Tongue (tissue), 3 donors: ENCODE measurements at places on chromosomes 3 and 15.

- DNase-seq: no peak
These were observed 95.7 kb downstream of the HHLA2 start for GRCh38 chr3:108391917-108392593.

- peak; percentile 7 for DNase-seq
These were observed 93.2 kb upstream of the AGTR1 start for GRCh38 chr3:148604270-148605085.

GRCh38 chr15:88400591-88401250, 66.5 kb downstream of the MRPL46 start:
- peak; percentile 16 for DNase-seq

DNA sequence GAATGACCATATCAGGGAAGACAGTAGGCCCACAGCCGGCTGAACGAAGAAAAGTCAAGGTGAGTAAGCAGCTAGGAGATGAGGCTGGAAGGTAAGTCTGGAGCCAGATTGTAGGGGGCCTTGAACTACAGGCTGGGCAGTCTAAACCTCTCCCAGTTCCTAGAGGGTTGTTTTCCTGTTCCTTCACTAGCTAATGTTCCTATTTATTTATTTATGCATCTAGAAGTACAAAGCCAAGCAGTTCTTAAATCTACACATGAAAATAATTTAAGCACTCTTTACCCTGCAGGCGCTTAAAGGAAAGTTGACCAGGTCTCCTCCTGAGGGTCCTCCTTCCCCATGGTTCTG, 3.7 kb downstream of the ACAA1 start:
- no peak for DNase-seq

DNA sequence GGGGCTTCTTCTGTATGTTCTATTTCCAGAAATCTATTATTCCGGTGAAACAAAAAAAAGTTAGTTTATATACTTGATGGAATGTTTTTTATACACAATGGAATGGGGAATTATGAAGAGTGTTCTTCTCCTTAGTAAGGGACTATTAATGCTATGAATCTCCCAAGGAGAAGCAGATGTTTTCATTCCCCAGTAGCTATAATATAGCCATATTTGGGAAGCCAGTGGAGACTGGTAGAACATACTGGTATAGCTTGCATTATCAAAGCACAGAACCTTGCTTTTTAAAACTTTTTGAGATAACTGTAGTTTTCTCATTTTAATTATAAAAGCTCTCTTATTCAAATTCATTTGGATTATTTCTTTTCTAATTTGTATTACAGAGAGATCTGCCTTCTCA, 38.3 kb downstream of the ADGRG7 start:
- no peak for DNase-seq

- no peak for DNase-seq
These were observed 61.6 kb upstream of the RYK start for GRCh38 chr3:134312072-134312872.

GRCh38 chr3:141485641-141486495, 959 bp upstream of the RASA2 start:
- peak; percentile 12 for DNase-seq

GRCh38 chr15:29130951-29131839, 138.4 kb downstream of the NSMCE3 start:
- no peak for DNase-seq

- DNase-seq: peak; percentile 87
These were observed 195.3 kb upstream of the LYSMD4 start for GRCh38 chr15:99928429-99928981.

DNA sequence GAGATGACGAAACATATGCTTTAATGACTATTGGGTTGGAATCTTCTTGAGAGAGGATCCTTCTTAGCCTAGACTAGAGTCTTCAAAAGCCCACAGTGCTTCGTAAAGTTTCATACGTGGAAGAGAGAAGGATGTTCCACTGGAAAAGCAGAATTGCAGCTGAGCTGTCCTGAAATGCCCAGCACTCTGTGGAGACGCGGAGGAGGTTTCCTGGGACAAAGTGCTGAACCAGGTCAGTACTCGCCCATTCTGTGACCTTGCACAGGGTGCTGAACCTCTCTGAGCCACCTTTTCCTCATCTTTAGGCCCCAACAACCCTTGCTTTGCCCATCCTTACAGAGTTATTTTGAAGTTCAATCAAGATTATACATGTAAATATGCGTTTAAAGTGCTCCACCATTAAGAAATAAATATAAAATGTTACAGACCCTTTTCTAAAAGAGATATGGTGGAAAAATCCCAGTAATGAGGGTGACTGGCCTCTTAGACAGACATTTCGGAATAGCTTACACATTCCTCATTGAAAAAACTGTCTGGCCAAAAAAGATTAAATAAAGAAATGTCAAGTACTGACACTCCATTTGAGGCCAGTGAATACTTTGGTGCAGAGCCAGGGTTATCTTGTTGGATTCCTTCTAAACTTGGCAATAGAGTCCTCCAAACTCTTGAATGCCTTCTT, 4.2 kb upstream of the MAGEF1 start:
- no peak for DNase-seq

GRCh38 chr15:81256916-81257315, 60.2 kb downstream of the IL16 start:
- DNase-seq: peak; percentile 68

GRCh38 chr3:50436114-50436674, 67.2 kb downstream of the CACNA2D2 start:
- peak; percentile 77 for DNase-seq

- peak; percentile 55 for DNase-seq
These were observed 163.8 kb upstream of the ARHGEF26 start for GRCh38 chr3:153957421-153957820.

DNA sequence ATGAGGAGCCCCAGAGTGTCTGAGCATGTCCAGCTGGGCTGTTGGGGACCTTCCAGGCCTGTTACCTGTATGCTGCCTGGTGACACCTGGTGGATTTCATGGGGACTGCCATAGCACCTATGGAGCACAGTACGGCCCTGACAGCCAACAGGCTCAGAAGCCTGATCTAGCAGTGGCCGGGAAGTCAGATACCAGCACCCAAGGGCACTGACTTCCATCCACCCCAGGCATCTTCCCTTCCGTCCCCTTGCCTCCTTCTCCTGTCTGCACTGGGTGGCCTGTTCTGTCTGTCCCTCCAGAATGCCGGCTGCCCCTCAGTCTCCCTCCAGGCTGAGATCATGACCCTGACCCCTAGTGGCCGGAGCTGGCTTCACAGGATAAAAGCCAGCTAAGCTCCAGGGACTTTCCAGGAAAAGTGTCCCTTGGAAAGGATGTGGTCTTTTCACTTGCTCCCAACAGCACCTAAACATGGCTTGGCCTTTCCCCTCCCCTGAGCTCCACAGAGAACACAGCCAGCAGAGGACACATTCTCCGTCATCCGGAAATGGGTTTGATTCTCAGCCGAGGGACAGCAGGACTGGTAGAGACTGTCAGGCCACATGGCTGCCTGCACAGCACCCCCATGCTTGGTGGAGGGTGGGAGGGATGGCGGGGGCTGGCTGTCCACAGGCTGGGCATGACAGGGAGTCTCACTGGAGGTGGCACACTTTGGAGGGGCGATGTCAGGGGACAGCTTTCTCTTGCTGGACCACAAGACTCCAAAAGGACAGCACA, 9.5 kb downstream of the RPS17 start:
- DNase-seq: peak; percentile 72
